ENCODE measurements at places on chromosomes 6 and 20. TPM values are rescaled to one million over a fixed set of nuclear protein-coding genes. Genes with fewer than 3 reads are reported as not detected.

The MYL9 gene
- total RNA-seq = not detected

The MICB gene
- 26.3 TPM for total RNA-seq

The ZNF831 gene
- total RNA-seq = 49.0 TPM

The GRM1 gene
- not detected for total RNA-seq

The POLR1C gene
- 47.7 TPM for total RNA-seq

The ESR1 gene
- total RNA-seq = 6.8 TPM

The HSPA12B gene
- total RNA-seq = not detected

The SPDEF gene
- not detected for total RNA-seq

The ZBTB46 gene
- total RNA-seq = 0.28 TPM

The LAMA4 gene
- not detected for total RNA-seq

The FILIP1 gene
- not detected for total RNA-seq

The VIP gene
- total RNA-seq = not detected

The NTSR1 gene
- 0.38 TPM for total RNA-seq

The NRN1 gene
- total RNA-seq = 0.49 TPM

The SMLR1 gene
- total RNA-seq = not detected
